HFFc6 (cell line): ENCODE measurements at places on chromosomes 16 and 17. TPM values are rescaled to one million over a fixed set of nuclear protein-coding genes. Genes with fewer than 3 reads are reported as not detected.

GRCh38 chr17:72399608-72400487, 279.0 kb downstream of the SOX9 start:
- no peak for DNase-seq
- H3K4me3 ChIP-seq, result no peak overlapping the region
- no peak overlapping the region for H3K27ac ChIP-seq
- peaks cover 52% of the 10 kb centered on the region for H3K4me1 ChIP-seq
- peaks cover 5% of the 10 kb centered on the region; the same call in 1 of the 2 replicates for H3K36me3 ChIP-seq

Gene TMEM106A
- 12.0 to 14.8 TPM (median 14.7 TPM) in 3 replicates for total RNA-seq

GRCh38 chr16:28207399-28207798, 4.4 kb downstream of the XPO6 start:
- H3K27me3 ChIP-seq, result no peaks in the 10 kb centered on the region; the same call in 1 of the 2 replicates
- peak overlapping the region; percentile 38; the same call in 1 of the 2 replicates for H3K4me3 ChIP-seq
- no peak for DNase-seq
- no peak overlapping the region for H3K27ac ChIP-seq
- H3K4me1 ChIP-seq, result peaks cover 45% of the 10 kb centered on the region

DNA sequence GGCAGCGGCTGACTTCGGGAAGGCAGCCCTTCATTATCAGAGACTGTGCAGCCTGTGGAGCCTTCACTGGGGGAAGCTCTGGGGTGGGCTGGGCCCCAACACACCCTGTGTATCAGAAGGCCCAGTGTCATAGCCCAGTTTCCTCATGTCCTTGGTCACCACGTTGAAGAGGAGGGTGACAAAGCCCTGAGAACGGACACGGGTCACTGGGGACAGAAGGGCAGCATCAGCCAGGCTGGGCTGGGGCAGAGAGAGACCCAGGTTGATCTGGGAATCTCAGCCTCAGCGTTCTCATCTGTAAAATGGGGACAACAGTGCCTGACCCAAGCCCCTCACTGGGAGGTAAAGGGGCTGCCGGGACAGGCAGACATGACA, 19.3 kb downstream of the B9D1 start:
- no peaks in the 10 kb centered on the region for H3K36me3 ChIP-seq
- no peak overlapping the region for H3K4me3 ChIP-seq
- H3K27me3 ChIP-seq, result no peaks in the 10 kb centered on the region; the same call in 1 of the 2 replicates
- H3K27ac ChIP-seq, result no peak overlapping the region
- DNase-seq, result no peak

DNA sequence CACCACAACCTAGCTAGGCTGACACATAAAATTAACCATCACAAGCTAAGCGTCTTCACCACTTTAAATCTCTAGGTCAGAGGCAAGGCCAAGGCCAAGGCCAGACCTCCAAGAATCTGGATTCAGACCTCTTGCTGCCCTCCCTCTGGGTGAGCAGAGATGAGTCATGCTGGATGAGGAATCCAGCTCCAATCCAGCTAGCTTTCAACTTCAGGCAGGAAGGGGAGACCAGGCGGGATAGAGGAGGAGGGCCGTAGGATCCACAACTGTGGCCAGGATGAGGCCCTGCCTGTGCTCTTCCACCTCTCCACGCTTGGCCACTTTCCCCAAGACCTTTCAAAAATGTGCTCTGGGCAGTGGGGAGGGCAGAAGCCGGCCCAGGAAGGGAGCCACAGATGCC, 14.7 kb downstream of the LRRC75A start:
- no peak overlapping the region for H3K4me3 ChIP-seq
- peak overlapping the region; percentile 91 for H3K27ac ChIP-seq
- peaks cover 32% of the 10 kb centered on the region for H3K4me1 ChIP-seq
- H3K27me3 ChIP-seq, result no peaks in the 10 kb centered on the region; the same call in 1 of the 2 replicates
- peak; percentile 77 for DNase-seq

GRCh38 chr17:45227926-45228762, 6.5 kb downstream of the FMNL1 start:
- H3K36me3 ChIP-seq, result no peaks in the 10 kb centered on the region
- no peak for DNase-seq
- peak overlapping the region; percentile 86 for H3K27ac ChIP-seq
- H3K27me3 ChIP-seq, result peaks cover 2% of the 10 kb centered on the region; the same call in 1 of the 2 replicates

GRCh38 chr17:80891397-80892018, 100.1 kb upstream of the CHMP6 start:
- peaks cover 31% of the 10 kb centered on the region for H3K4me1 ChIP-seq
- peak overlapping the region; percentile 78 for H3K4me3 ChIP-seq
- H3K36me3 ChIP-seq, result peaks cover 45% of the 10 kb centered on the region
- peak; percentile 91 for DNase-seq
- peak overlapping the region; percentile 96 for H3K27ac ChIP-seq
- peaks cover 6% of the 10 kb centered on the region for H3K27me3 ChIP-seq

GRCh38 chr17:82943751-82944150, 103.9 kb upstream of the ZNF750 start:
- H3K27ac ChIP-seq, result no peak overlapping the region
- no peak overlapping the region for H3K4me3 ChIP-seq
- H3K4me1 ChIP-seq, result no peaks in the 10 kb centered on the region
- no peaks in the 10 kb centered on the region; the same call in 1 of the 2 replicates for H3K27me3 ChIP-seq

- no peaks in the 10 kb centered on the region for H3K36me3 ChIP-seq
- H3K27ac ChIP-seq, result no peak overlapping the region
- no peak for DNase-seq
- peaks cover 5% of the 10 kb centered on the region for H3K27me3 ChIP-seq
- no peak overlapping the region for H3K4me3 ChIP-seq
These were observed 18.5 kb downstream of the ZFPM1 start for GRCh38 chr16:88471575-88471974.

Gene LGALS9B
- 0.29 TPM in 1 of 3 replicates, not detected in the others for total RNA-seq
